ENCODE measurements at places on chromosomes 6 and 20.

DNA sequence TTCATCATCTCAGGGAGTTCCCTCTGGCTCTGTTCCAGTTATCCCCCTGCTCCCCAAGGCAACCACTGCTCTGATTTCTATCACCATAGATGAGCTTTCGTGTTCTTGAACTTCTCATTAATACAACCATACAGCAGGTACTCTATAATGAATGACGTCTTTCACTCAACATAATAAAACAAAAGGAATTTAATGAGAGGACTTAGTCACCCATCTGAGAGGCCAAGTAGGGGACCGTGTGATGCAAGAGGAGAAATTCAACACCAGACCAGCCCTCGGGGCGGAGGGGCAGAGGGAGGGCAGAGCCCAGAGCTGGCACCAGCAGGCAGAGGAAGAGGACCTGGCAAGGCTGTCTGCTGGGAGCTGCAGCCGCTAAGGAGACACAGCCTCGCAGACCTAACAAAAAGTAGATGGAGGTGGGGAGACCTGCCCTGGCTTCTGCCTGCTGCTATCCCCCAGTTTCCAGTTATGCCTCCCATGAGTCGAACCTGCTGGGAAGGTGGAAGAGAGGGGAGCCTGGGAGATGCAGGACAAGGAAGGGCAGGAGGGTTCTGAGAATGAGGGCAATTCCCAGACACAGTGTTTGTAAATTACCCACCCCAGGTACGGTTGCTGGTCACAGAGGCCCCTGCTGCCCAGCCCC lies 13.8 kb downstream of the CCN5 start:
- DNase-seq, result peak; percentile 61

DNA sequence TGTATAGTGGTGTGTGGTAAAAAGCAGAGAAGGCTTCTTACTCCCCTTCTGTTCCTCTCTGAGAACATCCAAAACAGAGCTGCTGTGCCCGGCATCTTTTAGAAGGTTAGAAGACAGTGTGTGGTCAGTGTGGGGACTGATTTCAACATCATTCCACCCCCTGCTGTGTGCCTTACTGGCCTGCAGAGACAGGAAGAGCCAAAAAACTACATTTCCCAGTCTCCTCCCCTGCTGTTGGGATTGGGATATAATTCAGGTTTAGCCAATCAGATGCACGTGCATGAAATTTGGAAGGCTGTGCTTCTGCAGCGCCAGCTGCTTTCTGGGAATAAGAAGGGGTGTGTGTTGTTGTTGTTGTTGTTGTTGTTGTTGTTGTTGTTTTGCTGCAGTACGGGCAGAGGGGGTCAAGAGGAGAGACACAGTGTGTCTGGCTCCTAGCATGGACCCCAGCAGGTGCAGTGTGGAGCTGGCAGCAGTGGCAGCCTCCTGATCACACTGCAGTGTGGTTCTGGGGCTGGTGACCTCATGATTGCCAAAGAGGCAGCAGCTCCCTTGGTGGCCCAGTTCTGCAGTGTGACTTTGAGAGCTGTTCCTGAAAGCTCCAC lies 74.7 kb downstream of the MRPL14 start:
- DNase-seq, result no peak

GRCh38 chr20:56217829-56218228 lies 30.7 kb upstream of the MC3R start:
- DNase-seq, result no peak

GRCh38 chr6:40520084-40520483 lies 67.1 kb downstream of the LRFN2 start:
- DNase-seq, result no peak

DNA sequence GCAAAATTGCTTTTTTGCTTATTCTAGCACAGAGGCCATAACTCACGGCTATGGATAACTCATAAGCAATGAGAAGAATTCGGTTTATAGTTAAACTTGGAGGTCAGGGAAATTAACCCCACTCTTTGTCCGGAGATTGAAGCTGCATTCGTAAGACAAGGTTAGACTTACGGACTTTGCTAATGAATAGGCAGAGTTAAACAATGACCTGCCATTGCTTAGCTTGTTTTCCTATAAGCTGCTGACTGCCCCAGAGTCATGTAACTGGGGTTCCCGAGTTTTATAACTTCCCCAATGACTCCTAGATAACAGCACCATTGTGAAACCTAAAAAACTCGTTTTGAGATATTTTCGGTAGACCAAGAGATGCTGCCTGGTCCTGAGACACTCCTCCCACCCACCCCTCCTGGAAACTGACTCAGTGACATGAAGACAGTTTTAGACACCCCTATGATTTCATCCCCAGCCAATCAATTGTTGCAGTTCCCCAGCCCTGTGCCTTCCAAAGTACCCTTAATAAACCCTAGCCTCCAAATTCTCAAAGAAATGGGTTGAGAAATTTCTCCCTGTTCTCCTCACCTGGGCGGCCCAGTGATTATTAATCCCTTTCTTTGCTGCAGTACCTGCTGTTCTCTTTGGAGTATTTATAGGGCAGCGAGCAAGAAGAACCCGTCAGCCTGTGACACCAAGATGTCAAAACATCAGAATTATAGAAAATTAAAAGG lies 33.1 kb upstream of the MCUR1 start:
- DNase-seq, result no peak

DNA sequence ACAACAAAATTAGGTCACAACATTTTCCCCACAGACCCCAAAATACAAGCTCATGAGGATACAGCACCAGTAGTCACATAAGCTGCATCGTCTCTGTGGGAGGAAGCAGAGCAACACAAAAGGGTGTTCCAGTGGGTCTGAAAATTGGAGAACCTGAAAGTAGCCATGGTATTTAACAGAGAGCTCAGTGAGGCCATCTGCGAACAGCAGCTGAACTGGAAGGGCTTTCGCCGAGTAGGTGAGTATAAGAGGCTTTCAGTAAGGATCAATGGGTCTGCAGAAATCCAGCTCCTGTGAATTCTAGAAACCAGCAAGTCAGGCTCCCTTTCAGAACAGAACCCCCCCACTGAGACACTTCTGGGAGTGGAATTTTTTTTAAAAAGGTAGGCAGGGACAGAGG lies 120.0 kb upstream of the RREB1 start:
- no peak for DNase-seq

Measured in small intestine (tissue), 16 donors.